ENCODE measurements at places on chromosomes 11 and 22.

- no peak for DNase-seq
Measured at GRCh38 chr11:16278979-16279378, 77.4 kb downstream of the SOX6 start.

DNA sequence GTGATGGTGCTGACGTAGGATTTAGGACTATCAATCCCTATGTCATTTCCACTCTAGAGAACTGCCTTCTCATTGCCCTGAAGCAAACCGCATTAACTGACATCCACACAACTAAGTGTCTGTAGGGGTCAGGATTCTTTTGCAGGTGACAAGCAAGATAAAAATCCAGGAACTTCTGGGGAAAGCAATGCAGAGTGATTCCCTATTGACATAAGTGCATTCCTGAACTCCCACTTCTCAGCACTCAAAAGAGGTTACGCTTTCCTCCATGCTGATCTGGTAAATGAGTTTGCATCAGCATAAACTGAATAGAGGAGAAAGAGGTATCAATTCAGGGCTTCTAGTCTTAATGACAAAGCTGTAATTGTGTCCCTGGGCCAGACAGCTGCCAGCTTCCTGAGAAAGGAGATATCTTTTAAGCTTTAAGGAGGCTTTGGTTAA is 224.6 kb upstream of the ISX start:
- no peak for DNase-seq

DNA sequence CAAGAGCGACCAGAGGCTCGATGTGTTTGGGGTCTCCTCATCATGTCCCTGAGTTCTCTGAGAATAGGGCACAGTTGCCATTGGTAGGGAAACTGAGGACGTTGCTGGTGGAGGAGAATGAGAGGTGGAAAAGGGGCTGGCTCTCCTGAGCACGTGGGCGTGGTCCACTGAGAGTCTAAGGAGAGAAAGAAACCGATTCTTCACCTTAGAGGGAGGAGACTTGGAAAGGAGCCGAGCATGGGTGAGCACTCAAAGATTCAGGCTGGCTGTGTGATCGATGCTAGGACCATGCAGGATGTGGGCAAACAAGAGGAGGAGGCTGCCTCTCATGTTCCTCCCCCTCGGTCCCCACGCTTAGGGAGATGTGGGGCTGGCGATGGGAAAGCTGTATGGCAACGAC is 19.8 kb upstream of the TLCD5 start:
- no peak for DNase-seq

DNA sequence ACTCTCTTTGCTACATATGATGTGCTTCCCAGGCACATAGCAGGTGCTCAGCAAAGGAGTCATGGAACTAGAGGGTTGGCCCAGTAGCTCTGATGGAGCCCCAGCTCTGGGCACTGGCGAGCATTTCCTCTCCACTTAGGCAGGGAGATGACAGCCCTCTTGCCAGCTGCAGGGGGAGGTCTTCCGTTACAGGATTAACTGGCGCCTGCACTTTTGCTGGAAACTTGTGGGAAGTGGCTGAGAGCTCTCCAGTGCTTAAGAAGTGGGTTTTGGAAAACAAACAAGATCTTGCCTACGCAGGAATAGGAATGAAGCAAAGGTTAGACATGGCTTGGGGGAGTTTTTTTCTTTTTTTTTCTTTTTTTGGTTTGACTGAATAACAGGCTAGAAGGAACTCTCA is 75.5 kb downstream of the MICAL2 start:
- DNase-seq: no peak

DNA sequence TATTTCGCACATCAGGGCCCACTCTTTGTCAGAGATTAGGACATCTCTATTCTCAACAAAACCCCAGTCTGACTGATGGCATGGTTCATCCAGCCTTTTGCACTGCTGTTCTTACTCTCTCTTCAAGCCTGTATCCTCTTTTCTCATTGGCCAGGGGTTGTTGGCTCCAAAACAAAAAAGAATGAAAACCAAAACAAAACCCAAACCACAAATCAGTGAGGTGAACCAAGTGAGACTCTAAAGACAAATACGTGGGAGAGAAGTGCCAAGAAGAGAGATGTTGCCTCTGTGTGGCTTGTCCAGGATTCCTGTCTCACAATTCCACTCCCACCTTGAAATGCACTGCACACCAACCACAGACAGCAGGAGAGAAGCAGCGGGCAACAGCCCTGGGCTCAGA is 278.9 kb upstream of the NARS2 start:
- no peak for DNase-seq

- no peak for DNase-seq
Measured at GRCh38 chr11:46529928-46530574, 63.8 kb downstream of the AMBRA1 start.

- DNase-seq: no peak
Measured at GRCh38 chr11:126748100-126748791, 252.3 kb downstream of the KIRREL3 start.

GRCh38 chr22:24107661-24108060 is 73.6 kb upstream of the SUSD2 start:
- no peak for DNase-seq

DNA sequence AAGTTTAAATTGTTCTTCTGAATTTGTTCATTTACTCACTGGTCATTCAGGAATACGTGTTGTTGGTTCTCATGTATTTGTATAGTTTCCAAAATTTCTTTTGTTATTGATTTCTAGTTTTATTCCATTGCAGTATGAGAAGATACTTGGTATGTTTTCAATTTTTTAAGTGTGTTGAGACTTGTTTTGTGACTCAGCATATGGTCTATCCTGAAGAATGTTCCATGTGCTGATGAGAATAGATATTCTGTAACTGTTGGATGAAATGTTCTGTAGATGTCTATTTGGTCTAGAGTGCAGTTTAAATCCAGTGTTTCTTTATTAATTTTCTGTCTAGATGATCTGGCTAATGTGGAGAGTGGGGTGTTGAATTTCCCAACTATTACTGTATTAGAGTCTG is 23.5 kb downstream of the CFAP300 start:
- DNase-seq: no peak

DNA sequence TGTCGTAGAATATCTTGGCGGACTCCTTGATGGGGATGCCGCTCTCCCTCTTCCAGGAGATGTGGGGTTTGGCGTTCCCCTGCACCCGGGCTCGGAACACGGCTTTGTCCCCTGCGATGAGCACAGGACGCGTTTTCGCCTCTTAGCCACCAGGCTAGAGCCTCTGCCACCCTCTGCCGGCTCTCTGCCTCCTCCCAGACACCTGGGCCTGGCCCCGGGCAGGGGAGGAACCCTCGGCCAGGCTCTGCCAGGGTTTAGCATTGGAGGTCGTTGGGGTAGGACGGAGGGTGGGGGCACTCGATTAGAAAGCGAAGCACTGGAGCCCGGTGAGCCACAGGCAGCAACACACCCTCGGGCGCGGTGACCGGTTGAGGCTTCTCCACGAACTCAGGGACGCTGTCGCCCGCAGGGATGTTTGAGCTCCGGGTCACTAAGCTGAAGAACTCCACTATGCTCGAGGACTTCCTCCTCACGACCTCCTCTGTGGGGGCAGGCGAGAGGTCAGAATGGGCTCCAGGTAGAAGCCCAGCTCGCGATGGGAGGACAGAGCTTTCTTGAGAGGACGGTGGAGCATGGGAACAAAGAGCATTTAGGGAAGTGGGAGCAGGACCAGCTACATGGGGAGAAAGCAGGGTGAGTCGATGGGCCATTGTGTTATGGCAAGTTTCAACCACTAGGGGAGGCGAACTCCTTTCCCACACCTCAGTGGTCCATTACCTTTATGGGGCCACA is 4.3 kb downstream of the IGSF22 start:
- no peak for DNase-seq

DNA sequence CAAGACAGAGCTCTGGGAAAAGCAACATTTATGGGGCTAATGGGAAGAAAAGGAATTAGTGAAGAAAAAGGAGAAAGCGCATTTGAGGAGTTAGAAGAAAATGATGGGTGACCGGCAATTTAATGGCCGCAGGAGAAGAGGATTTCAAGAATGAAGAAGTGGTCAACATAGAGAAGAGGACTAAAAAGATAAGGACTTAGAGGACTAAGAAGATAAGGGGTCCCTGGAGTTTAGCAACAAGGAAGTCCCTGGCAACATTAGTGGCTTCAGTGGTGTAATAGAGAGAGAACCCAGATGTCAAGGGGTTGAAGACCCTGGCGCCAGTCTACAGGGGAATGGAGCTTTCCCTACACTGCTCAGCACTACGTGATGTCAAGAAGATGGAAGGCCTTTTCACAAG is 32.3 kb downstream of the WEE1 start:
- no peak for DNase-seq

GRCh38 chr11:69339983-69340565 is 46.1 kb downstream of the MYEOV start:
- DNase-seq: no peak

DNA sequence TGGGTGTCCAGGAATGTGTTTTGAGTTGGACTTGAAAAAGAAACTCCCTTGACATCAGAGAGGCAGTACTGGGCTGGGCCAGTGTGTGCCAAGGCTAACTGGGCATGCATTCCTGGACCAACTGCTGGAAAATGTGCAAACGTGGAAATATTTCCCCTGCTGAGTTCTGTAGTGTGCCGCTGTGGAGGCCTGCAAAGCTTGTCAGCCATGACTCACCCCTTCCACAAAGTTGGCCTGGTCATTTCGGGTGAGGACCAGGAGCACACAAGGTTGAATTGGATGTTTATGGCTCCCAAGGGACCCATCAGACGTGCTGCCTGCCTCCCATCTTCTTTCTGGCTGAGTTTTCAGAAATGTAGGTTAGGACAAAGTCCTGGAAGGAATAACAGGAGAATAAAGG is 513.1 kb downstream of the MIAT start:
- no peak for DNase-seq

- peak; percentile 51 for DNase-seq
Measured at GRCh38 chr11:46889689-46890475, 28.5 kb downstream of the LRP4 start.

DNA sequence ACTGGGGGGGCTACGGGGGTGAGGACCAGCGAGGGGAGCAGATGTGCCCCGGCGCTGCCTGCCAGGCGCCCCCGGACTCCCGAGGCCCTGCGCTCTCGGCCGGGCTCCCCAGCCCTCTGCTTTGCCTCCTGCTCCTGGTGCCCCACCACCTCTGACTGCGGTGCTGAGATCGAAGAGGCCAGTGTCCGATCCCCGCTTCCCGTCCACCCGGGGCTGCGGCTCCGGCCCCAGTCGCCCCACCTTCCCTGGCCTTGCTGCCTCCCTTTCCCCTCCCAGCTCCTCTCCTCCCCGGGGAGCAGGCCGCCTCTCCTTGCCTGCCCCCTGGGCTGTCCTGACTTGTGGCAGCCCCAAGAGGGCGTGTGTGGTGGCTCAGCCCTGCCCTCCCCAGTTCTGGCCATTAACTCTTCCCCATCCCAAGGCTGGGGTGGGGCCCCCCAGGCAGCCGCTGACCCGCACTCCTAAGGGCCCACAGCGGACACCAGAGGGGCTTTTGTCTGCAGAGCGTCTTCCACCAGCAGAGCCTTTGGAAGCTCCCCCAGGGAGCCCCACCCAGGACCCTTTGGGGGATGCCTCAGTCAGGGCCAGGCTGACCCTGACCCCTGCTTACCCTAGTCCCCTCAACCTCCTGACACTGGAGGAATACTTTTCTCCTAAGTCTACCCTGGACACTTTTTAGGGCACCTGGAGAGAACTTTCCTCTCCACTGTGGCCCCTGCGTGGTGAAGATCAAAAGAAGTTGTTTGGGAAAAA is 16.6 kb downstream of the RTN4RL2 start:
- DNase-seq: no peak

DNA sequence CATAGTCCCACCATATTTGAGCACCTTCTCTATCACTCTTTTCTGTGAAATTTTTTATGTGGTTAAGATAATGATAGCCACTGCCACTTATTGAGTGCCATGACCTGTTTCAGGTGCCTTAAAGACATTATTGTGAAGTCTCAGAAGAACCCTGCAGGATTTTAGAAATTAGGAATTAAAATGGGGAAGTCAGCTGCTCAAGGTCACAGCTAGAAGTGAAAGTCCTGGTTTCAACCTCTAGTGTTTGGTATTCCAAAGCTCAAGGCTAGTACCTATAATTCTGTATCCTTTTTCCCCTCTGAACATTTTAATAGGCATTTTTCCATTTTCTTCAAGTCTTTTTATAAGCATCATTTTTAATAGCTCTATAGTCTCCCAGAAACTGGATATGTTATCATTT is 9.0 kb upstream of the RRM1 start:
- no peak for DNase-seq

GRCh38 chr22:30327864-30328345 is 1.2 kb upstream of the TBC1D10A start:
- DNase-seq: no peak

- no peak for DNase-seq
Measured at GRCh38 chr11:132057266-132057665, 686.9 kb downstream of the NTM start.

DNA sequence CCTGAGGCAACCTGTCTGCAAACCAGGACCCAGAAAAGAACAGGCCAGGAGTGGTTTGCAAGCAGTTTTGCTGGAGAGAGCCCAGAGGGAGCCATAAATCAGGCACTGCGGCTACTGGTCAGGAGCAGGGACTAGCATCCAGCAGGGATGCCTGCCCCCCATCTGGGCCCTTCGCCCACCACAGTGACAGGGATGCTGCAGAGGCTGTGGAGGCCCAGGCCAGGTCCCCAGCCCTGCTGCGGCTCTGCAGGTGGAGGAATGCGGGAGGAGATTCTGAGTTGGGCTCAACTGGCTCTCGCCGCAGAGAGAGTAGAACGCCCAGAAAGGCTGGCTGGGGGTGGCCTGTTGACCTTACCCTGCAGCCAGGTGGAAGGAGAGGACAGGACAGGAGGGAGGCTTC is 16.4 kb upstream of the NEFH start:
- DNase-seq: no peak

GRCh38 chr11:40032331-40032730 is 1427.1 kb downstream of the LRRC4C start:
- DNase-seq: no peak

GRCh38 chr11:933142-933851 is 7.6 kb downstream of the AP2A2 start:
- no peak for DNase-seq

DNA sequence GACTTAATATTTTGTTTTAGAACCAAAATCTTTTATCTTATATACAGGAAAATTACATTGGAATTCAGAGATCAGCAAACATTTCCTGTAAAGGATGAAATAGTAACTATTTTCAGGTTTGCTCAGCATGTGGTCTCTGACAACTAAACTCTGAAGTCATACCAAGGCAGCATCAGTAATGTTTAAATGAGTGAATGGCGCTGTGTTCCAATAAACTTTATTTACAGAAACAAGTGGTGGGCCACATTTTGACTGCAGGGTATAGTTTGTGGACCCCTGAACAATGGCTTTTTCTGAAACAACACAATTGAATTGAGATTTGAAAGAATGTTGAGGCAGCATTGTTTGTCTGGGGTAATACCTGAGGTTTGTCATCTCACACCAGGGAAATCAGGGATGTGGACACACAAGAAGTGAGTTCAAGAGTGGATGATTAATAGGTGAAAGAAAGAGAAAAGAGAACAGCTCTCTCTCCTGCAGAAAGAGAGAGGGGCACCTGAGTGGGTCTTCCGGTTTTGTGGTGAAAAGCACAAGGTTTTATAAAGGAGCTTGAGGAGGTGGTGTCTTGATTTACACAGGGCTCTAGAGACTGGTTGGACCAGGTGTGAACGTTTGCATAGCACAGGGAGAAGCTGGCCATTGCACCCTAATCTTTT is 113.5 kb upstream of the VPREB1 start:
- DNase-seq: no peak

- no peak for DNase-seq
Measured at GRCh38 chr22:28443526-28443876, 236.1 kb downstream of the TTC28 start.

GRCh38 chr11:110855191-110855590 is 143.0 kb upstream of the ARHGAP20 start:
- no peak for DNase-seq

All from activated CD8-positive, alpha-beta memory T cell treated with anti-CD3 and anti-CD28 coated beads for 1 hour (primary cell).